ENCODE measurements at places on chromosomes 11 and 22. TPM values are rescaled to one million over a fixed set of nuclear protein-coding genes. Genes with fewer than 3 reads are reported as not detected.

Gene MN1
- 7.8 TPM for polyA plus RNA-seq

Gene FOLR2
- polyA plus RNA-seq = 15.2 TPM

Gene SPDYC
- polyA plus RNA-seq = not detected

Gene IRAG1
- 10.8 TPM for polyA plus RNA-seq

Gene TTC36
- polyA plus RNA-seq = 1.9 TPM

DNA sequence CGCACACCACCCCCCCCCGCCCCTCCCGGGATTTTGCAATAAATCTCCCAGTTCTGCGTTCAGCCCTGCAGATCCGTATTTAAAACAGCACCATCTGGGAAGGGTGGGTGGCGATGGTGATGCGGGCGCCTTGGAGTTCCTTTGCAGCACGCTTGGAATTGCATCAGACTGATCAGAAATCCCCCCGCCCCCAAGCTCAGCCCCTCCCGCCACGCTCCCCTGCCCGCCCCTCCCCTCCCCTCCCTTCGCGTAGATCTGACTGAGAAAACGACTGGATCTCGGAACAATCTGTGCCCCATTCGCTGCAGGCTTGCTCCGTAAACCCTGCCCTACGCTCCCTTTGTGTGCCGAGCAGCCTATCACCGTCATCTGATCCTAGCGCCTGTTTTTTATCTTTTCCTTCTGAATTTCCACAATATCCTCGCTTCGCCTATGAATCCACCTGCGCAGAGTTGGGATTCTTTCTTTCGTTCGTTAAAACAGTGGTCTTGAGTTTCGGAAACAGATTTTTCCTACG, 18.1 kb upstream of the BDNF start:
- DNase-seq = no peak

- no peak for DNase-seq
Measured at GRCh38 chr11:112513417-112513816, 252.8 kb upstream of the PLET1 start.

DNA sequence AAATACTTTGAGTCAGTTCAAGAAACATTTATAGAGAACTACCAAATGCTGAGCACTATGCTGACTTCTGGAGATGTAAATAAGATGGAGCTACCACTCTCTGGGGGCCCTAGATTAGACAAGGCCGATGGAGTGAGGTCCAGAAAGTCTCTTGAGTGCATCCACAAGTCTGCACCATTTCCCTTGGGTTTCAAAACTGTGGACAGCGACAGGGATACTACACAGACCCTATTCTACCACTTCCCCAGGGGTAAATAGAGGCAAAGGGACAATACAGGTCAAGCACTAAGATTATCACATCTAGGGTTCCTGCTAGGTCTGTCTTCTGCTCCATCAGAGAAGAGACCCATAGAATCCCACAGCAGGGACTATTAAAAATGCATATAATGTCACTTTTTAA, 183.2 kb downstream of the GRIA4 start:
- DNase-seq = no peak

DNA sequence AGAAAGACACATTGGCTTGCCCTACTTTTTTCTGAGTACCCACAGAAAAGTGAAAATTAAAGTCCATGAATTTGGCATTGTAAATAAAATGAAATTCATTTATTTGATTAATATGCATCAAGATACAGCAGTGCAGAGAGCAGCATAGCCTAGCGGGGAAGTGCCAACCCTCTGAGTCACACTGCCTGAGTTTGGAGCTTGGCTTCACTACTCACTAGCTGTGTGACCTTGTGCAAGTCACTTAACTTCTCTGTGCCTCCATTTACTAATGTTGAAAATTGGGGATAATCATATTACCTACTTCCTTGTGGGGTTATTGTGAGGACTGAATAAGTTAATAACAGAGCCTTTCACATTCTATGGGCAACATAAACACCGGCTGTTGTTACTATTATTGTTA, 111.5 kb upstream of the CSNK2A3 start:
- no peak for DNase-seq

GRCh38 chr22:45743687-45744086, 72.1 kb downstream of the ATXN10 start:
- DNase-seq = no peak

DNA sequence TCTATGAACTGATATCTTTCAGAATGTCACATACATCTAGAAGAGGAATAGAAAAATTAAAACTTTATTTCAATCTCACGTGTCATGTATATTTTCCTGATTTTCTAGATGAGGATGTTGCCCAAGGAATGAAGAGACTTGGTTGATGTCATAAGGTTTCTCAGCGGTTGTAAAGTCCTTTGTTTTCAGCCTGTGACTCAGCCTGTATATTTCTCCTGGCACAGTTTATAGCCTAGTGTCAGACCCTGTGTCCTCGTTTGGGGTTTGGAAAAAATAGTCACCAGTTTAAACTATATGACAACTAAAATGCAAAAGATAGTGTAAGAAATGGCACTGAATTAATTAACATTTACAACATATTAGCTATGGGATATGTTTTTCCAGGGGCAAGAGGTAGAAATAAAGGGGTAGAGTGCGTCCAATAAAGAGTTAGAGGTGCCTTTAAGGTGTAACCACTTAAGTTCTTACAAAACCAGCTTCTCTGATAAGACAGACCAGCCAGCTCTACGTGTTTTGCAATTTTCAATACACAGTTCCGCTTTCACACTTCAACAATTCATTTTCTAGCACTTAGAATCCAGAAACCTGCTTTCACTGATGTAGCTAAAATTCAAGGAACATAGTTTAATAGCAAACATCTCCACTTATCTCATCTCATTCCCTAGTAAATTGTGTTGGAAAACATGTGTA, 1432.6 kb upstream of the TENM4 start:
- DNase-seq = no peak

GRCh38 chr11:129214710-129215295, 22.7 kb upstream of the ARHGAP32 start:
- DNase-seq = no peak

DNA sequence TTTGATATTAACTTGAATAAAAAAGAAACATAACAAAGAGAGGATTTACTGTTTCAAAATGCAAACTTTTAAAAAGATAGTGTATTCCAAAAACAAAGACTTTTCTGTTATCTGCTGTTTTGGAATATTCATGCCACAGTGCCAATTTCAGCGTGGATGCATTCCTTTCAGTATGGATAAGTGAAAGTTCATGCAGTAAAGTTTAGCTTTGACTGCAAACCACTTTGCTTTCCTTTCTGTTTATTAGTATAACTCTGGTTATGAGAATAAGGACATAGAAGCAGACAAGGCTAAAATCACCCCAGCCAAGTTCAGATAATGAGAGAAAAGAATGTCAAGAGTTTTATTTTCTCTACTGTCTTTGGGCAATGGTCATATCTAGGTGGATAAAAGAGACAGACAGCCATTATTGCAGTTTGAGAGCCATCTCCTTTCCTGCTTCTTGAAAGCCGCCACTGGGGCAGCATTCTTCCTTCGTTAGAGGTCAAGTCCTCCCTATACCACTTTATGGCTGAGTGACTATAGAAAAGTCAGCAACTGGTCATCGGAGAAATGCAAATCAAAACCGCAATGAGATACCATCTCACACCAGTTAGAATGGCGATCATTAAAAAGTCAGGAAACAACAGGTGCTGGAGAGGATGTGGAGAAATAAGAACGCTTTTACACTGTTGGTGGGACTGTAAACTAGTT, 82.4 kb upstream of the BLID start:
- no peak for DNase-seq

DNA sequence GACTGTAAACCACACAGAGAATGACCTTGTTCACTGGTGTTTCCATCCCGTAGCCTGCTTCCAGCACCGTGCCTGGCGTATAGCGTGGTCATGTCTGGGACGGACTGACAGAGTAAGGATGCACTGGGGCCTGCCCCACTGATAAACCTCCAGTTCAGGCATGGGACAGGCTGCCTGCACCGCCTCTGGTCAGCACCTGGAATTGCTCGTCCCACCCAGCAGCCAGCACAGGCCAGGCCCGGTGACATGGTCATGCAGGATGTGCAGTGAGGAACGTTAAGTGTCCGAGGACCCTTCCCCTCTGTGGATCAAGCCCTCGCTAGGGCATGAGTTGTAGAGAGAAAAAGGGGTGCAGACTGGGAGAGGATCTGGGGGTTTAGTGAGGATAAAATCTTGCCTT, 44.8 kb downstream of the LMO1 start:
- DNase-seq = no peak

- DNase-seq = no peak
Measured at GRCh38 chr22:28075358-28075981, 156.4 kb upstream of the PITPNB start.

DNA sequence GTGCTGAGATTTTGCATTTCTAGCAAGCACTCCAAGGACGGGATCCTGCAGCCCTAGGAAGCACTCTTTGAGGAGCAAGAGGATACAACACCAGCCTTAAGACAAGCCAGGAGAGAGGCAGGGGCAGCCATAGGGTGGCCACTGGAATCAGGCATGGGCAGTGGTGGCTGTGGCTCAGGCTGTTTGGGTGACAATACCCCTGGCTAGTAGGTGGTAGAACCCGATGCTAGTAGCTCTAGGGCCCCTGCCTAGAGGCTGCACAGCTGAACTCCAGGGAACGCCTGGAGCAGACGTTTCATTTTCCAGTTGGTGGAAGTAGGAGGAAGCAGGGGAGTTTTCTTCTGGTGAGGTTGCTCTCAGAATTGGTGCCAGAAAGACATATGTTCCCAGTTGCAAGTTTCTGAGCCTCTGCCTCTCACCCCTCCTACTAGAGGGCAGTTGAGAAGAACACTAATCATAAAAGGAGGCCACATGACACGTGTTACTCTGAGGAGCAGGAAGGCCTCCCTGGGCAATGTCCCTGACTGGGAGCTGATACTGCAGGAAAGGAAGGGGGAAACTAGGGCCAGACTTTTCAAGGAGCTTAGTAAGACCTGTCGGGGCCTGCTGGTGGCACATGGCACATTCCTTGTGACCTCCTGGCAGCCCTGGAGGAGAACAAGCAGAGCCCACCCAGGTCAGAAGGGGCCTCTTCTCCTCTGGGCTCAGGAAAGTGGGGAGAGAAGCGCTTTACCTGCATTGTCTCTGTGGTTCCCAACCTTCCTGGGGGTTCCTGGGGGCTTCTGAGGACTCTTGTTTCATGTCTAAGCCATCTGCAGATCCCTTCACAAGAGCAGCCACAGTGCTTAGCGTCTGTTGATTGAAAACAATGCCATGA, 56.6 kb upstream of the DRD2 start:
- DNase-seq = peak; percentile 50
